ENCODE measurements at places on chromosomes 16 and 17.

- DNase-seq = no peak
These were observed 1011.6 kb downstream of the KCNJ18 start for GRCh38 chr17:22703786-22704441.

- DNase-seq = no peak
These were observed 8.4 kb downstream of the C16orf95 start for GRCh38 chr16:87308826-87309225.

DNA sequence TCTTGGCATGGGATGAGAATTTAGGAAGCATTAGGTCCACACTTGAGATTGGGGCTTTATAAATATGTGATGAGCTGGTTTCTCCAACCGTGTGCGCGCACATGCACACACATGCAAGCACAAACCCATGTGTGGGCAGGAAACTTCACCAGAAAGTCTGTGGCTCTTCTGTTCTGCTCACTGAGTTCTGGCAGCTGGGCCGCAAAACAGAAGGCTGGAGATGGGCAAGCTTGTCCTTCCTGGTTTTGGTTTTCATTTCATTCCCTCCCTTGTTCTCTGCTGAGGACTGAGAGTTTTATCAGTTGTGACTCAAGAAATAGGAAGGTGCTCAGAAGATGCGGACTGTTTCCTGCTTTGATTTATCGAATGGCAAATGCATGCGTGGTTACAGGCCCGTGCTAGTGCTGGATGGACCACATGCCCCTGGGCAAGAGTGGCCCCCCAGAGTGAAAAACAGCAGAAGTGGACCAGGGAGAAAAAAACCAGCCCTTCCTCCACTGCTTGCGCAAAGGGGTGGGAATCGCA, 14.1 kb downstream of the MAP3K14 start:
- DNase-seq = peak; percentile 66

GRCh38 chr16:85746460-85747215, 4.3 kb downstream of the C16orf74 start:
- no peak for DNase-seq

GRCh38 chr17:8924595-8924994, 40.9 kb downstream of the PIK3R5 start:
- DNase-seq = no peak

DNA sequence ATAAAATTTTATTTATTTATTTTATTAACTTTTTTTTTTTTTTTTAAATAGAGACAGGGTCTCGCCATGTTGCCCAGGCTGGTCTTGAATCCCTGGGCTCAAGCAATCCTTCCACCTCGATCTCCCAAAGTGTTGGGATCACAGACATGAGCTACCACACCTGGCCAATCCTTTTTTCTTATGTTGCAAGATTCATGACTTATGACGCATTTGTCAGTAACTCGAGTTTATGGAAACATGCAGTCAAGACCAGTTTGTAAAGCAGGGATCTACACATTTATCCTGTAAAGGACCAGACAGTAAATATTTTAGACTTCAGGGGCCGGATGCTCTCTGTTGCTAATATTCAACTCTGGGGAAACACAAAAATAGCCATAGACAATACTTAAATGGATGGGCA, 9.4 kb upstream of the MAP2K6 start:
- DNase-seq = no peak

- no peak for DNase-seq
These were observed 88.9 kb downstream of the ASIC2 start for GRCh38 chr17:33204156-33204555.

DNA sequence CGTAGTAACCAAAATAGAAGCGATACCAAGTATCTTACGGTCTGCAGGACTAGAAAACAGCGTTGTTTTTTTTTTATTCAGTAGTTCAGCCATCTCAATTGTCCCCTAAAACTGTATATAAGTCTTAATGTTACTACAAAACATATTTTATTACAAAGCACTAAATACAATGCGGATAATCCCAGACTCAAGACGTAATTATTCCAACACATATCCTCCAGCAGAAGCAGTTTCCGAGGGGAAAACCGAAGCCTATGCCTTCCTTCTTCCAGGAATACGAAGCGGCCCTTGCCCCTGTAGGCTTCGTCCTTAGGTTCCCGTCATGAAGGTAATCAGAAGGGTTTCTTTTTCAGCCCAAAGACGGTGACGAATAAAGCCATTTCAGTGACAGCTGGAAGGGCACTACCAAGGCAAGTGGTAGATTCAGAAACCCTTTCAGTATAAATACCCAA, 2.3 kb downstream of the TMEM107 start:
- no peak for DNase-seq

- DNase-seq = no peak
These were observed 49.8 kb upstream of the METRNL start for GRCh38 chr17:83029571-83029970.

DNA sequence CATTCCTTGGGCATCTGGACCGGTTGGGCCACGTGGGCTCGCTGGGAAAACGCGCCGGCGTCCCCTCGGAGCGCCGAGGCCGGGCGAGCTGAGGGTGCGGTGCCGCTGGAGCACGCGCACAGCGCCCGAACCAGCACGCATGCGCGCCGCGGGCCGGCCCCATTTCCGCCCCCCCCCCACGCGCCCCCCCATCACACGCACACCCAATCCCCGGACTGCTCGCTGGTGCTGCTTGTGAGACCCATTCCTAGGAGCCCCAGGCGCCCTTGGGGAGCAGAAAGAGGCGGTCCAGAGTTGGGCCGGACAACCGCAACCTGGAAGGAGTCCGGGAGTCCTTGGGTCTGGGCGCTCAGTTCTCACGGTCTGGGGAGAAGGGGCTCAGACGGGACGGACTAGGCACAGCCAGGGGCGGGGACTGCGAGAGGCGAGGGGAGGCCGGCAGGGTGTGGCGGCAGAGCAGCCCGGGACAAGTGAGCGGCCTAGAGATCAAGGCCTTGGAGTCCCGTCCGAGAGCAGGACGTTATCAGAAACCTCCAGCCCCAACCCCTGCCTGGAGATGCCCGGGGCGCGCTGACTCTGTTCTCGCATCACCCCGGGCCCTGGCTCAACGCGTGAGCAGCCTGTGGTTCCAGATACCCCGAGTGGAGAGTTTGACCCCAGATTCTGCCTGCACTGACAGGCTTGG, 6.0 kb upstream of the CBX8 start:
- no peak for DNase-seq

- no peak for DNase-seq
These were observed 29.6 kb downstream of the ENDOV start for GRCh38 chr17:80444644-80444979.

DNA sequence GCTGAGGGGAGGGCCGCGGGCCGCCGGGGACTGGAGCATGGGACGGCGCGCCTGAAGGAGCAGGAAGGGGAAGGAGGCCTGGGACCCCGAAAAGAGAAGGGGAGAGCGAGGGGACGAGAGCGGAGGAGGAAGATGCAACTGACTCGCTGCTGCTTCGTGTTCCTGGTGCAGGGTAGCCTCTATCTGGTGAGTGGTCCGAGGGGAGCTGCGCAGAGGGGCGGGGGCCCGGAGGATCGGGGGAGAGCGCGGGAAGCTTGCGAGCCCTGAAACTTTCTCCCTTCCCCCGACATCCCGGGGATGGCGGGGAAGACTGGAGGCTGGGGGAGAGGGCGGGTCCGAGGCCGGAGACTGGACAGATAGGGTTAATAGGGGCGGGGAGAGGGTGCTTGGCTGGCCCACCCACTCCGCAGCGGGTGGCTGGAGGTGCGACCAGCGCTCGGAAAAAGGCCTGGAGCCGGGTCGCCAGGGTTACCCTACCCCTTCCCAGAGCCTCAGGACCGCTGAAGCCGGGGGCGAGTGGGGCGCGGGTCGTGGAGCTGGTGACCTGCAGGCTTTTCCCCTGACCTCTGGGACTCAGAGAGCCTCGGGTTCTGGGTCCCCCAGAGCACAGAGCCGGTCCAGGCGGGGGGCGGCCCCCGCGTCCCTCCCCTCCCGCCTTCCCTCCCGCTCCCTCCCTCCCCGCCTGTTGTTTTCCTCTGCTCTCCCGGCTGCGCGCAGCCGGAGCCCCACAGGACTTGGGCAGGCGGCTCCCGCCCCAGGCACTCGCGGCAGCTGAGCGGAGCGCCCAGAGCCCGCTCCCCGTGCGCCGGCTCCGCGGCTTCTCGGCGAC, 631 bp downstream of the NXPH3 start:
- DNase-seq = no peak

DNA sequence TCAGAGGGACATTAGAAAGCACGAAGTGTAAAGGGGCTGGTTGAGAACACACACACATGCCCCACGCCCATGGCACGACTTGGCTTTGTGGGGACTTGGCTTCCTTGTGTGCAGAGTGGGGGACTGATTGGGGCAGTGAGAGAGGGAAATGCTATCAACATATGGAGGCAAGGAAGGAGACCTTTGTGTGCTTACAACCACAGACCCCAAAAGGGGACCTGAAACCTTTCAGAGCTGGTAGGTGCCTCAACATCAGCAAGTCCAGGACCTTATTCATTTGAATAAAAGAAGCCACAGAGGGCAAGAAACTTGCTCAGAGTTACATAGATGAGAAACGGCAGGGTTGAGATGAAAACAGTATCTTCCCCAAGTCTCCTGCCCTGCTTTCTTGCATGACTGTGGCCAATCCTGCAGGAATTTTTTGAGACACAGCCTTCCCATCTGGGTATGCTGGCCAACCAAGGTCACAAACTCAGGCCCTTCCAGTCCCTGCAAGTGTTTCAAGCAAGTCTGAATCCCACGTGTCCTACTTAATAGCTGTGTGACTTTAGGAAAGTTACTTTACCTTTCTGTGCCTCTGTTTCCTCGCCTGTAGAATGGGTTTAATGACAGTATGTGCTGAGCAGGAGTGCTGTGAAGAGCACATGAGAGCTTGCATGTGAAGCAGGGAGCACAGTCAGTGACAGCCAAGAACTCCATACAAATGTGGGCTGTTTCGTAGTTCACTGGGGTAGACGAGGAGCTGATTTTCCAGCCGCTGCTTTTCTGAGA, 26.2 kb downstream of the C16orf78 start:
- DNase-seq = no peak

- peak; percentile 94 for DNase-seq
These were observed 1.7 kb downstream of the ATP2A1 start for GRCh38 chr16:28879841-28880588.

DNA sequence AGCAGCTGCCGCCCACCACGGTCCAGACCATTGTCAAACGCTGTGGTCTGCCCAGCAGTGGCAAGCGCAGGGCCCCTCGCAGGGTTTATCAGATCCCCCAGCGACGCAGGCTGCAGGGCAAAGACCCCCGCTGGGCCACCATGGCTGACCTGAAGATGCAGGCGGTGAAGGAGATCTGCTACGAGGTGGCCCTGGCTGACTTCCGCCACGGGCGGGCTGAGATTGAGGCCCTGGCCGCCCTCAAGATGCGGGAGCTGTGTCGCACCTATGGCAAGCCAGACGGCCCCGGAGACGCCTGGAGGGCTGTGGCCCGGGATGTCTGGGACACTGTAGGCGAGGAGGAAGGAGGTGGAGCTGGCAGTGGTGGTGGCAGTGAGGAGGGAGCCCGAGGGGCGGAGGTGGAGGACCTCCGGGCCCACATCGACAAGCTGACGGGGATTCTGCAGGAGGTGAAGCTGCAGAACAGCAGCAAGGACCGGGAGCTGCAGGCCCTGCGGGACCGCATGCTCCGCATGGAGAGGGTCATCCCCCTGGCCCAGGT, 13.0 kb downstream of the SLC52A1 start:
- no peak for DNase-seq

GRCh38 chr16:85428168-85428898, 184.8 kb upstream of the GSE1 start:
- DNase-seq = peak; percentile 32

DNA sequence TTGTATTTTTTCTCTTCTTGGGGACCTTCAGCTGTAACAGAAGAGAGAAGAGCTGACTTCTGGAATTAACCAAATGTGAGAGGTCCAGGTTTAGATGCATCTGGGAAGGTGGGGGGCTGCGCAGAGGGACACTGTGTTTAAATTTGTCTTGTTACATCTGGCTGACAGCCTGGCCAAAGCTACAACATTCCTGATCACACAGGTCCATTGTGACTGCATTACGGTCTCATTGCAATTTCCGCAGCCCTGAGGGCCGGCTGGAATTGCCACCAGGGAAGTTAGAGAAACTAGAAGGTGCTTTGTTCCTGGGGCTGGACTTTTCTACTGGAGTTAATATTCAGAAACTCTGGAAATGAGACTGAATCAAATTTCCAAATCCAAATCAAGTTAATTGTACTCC, 37.9 kb upstream of the LRRC75A start:
- DNase-seq = no peak

DNA sequence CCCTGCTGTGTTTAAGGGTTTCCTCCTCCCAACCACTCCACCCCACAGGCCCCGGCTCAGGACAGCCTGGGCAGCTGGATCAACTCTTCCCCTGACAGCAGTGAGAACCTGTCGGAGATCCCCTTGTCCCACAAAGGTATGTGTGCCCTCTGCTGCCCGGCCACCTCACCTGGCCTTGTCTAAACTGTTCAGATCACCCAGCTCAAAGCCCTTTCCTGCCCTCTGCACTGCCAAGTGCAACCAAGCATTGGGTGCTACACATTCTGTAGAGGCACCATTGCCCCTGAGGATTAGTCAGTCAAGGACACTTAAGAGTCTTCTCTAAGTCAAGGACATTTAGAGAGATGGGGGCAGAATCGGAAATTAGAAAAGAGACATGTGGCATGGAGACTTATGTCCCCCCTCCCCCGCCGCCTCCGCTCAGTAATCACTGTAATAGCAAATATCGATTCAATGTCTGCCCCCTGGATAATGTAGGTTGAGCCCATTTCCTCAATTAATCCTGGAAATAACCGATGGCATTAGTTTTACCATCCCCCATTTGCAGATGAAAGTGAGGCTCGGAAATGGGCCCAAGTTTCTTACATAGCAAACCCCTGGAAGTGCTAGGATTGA, 8.1 kb downstream of the BTBD17 start:
- DNase-seq = no peak

- DNase-seq = no peak
These were observed 8.3 kb upstream of the ST6GALNAC2 start for GRCh38 chr17:76593959-76594358.
